ENCODE measurements at places on chromosomes 3 and 15.

DNA sequence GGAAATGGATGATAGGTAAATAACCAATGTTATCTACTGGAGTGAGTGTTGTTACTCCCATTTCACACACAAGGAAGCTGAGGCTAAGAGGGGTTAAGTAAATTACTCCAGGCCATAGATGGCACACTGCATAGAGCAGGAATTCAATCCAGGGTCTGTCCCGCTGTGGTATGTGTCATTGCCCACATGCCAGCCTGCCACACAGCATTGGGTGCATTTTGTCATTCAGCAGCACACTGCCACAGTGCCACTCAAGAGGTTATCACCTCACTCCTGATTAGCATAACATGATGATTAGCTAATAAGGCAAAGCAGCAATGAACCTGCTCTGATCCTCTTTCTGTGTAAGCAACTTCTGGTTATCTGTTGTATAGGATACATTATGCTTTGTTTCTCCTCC, 157.4 kb upstream of the CTNNB1 start:
- no peak for DNase-seq

DNA sequence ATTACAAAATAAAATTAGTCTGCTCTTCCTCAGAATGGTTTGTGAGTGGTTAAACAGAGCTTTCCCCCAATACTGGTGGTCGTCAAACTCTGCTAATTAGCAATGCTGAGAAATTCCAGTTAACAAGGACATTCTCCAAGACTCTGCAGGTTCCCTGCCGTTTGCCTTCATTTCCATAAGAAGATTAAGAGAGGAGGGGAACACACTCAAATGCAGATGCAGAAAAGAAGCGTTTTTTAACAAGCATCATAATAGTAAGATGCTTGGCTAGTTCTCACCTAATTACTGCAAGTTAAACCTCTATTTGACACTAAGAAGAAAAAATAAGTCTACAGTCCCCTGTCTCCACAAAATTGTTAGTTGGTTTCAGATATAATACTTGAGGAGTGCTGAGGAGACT, 3.7 kb upstream of the SOX2 start:
- DNase-seq = no peak

DNA sequence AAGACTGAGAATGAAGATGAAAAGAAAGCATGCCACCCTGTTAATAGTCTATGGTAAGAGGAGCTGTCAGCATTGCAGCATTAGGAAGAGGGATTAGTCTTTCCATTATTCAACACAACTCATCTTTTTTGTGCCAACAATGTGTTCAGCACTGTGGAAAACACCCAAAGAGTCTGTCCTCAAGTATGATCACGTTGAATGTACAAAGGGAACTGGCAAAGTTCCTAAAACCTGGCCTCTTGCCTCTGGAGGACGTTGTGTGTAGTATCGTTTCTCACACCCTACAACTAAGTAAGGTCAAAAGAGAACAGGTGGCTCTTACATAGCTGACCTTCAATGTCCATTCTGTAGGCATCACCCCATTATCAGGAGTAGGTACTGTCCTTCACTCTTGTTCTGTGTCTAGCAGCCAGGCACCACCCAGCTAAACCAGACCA, 147.9 kb upstream of the THBS1 start:
- DNase-seq = no peak

DNA sequence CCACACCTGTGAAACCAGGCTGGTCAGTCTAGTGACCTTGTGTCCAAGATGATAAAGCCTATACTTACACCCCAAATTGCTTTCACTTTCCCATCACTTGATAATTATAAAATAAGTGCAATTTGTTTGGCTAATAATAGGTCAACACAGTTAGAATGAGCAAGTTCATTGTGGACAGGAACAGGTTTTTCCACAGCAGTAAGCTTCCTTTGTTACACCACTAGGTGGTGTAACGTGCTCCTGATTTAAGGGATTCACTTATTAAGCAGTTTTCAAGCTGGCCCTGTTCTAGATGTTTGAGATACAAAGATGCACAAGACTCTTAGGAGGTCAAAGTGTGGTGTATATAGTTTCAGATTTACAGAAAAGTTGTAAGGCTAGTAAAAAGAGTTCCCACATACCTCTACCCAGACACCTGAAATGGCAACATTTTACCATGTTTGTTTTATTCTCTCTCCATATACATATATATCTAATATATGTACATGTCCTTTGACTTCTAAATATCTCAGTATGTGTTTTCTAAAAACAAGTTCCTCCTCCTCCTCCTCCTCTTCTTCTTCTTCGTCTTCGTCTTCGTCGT, 6.8 kb upstream of the MFSD1 start:
- DNase-seq = no peak

GRCh38 chr3:188299068-188299467, 145.1 kb downstream of the LPP start:
- no peak for DNase-seq

DNA sequence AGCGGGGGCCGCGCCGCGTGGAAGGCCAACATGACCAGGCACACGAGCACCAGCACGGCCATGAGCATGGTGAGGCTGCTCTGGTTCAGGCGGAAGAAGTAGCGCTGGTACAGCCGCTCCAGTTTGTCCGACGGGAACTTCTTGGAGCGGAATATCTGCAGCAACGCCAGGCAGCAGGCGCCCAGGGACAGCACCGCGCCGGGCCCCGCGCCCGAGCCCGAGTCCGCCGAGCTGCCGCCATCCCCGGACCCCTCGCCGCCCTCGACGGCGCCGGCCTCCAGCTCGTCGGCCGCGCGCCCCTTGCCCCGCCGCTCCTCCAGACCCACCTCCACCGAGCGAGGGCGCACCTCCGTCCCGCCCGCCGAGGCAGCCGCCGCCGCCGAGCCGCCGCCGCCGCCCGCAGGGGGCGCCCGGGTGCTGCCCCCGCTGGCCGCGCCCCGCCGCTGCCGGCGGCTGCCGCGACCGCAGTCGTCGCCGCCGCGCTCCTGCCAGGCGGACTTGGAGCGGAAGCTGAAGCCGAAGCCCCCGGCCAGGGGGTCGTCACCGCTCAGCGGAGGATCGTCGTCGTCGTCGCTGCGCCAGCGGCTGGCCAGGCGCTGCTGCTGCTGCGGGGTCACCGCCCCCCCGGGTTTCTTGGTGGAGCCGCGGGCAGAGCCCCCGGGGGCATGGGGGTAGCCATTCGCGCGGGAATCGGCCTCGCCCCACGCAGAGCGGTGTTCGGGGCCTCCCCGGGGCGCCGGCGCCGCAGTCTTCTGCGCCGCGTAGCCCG, 957 bp downstream of the ADCY5 start:
- DNase-seq = no peak

GRCh38 chr15:78222745-78223395, 11.5 kb downstream of the ACSBG1 start:
- no peak for DNase-seq

DNA sequence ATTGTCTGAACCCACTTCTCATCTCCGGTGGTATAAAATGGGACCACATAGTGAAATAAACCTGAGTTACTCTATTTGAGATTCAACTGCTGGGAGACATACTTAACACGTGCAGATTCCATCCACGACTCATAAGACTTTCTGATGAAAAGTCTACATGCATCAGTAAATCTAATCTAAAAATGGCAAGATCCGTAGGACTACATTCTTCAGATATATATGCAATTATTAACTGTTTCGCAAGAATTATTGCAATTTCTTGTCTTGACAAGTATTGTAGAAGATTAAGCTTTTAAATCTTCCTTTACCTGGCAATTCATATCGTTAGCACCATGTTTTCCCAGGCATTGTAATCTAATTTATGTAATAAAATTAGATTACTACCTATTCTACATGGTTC, 718.7 kb upstream of the CBLB start:
- DNase-seq = no peak

- DNase-seq = no peak
Measured at GRCh38 chr15:23118208-23118607, 18.4 kb downstream of the GOLGA6L1 start.

- no peak for DNase-seq
Measured at GRCh38 chr3:183966361-183966791, 51.3 kb downstream of the ABCC5 start.

DNA sequence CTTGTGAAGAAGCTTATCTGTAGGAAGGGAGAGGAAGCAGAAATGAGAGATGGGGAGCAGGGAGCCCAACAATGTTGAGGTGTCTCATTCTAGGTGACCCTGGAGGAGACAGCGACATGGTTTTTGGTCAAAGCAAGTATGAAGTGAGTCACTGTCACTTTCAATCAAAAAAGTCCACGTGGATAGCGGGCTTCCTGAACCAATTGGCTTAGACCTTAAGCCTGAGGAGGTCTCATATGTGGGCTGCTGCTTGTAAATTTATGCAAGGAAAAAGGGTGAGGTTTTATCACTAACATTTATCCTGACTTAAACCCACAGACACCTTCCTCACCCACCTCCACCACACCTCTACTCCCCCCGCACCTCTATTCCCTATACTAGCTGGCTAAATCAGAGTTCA, 22.7 kb downstream of the CLDN11 start:
- no peak for DNase-seq

DNA sequence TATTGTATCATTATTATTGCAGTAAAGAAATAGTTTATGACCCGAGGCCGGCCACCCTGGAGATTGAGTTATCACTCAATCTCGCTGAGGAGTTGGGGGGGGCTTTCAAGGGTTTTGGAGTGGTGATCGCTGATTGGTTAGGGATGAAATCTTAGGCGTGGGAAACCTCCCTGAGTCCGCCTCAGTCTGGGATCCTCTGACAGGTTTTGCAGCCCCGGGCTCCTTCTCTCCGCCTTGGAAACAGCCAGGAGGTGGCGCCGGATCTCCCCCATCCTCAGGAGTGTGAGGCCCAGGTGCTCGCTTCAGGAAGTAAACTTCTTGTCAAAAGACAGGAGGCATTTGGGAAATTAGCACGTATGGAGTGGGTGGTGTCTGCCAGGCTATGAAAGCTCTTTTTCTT, 41.1 kb upstream of the SEC61A1 start:
- peak; percentile 42 for DNase-seq

DNA sequence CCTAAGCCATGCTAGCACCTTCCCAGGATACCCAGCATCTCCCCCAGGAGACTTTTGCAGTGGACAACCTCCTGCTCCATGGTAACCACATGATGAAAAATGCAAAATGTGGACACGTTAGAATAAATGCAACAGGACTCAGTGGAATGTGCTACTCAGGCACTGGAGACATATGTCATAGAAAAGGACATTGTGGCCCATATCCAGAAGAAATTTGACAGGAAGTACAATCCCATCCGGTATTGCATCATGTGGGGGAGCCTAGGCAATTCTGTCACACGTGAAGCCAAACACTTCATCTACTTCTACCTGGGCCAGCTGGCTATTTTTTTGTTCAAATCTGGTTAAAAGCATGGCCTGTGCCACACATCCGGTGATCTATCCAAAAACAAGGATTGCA, 227.2 kb upstream of the GPR149 start:
- no peak for DNase-seq

DNA sequence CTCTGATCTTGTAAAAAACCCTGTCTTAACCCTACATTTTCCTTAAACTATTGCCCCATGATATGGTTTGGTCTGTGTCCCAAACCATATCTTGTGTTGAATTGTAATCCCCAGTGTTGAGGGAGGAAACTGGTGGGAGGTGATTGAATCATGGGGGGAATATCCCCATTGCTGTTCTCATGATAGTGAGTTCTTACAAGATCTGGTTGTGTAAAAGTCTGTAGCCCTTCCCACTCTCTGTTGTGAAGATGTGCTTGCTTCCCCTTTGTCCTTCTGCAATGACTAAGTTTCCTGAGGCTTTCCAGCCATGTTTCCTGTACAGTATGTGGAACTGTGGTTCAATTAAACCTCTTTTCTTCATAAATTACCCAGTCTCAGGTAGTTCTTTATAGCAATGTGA, 881.4 kb downstream of the DIPK2A start:
- no peak for DNase-seq

- DNase-seq = no peak
Measured at GRCh38 chr3:17645074-17645698, 97.2 kb downstream of the TBC1D5 start.

GRCh38 chr15:83655237-83655616, 1.3 kb downstream of the ADAMTSL3 start:
- no peak for DNase-seq

DNA sequence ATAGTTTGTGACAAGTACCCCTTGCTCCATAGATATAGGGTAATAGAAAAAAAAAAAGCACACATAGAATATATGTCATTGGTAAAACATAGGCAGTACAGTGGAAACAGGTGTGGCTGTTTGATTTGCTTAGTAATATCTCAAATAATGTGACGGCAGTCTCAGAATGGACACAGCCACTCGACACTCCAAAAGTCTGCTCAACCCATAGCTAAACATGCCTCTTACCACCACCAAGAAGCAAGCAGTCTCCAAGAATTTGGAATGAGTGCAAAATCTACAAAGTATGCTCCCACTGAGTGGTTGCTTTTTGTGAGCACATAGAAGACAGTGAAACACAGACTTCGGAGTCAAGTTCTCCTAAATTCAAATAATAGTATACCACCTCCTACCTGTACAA, 43.0 kb downstream of the RAB27A start:
- no peak for DNase-seq

GRCh38 chr3:187914231-187914630, 169.0 kb upstream of the BCL6 start:
- DNase-seq = no peak

DNA sequence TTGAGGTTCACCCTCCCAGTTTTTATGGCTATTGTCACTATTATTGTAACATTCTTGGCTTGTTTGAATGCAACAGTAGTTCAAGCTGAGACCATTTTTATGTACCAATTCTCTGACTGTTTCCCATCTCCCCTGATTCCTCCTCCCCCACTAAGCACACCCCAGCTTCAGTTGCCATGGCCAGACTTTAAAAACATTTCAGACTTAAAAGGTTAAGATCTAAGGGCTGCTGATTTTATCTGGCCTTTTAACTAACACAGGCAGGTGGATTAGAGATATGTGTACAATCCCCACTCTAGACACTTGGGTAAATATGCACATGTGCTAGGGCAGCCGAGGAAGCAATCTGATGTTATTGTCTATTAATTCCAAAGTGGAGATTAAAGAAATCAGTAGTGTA, 386.3 kb upstream of the NR2F2 start:
- no peak for DNase-seq

DNA sequence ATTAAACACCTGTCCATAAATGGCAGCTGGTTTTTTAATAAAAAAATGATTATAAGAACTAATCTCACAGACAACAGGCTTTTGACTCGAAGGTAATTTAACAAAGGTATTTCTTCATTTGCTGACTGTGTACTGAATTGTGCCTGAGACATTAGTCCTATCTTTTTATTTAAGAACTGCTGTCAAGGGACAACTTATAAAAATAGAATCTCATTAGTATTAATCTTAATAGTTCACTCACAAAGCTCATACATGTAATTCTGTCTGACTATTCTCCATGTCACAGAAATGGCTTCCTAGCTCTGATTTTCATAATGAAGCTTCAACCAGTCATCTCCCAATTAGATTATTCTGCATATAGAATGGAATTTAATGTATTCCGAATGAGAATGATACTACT, 276.9 kb upstream of the PDZRN3 start:
- DNase-seq = no peak

DNA sequence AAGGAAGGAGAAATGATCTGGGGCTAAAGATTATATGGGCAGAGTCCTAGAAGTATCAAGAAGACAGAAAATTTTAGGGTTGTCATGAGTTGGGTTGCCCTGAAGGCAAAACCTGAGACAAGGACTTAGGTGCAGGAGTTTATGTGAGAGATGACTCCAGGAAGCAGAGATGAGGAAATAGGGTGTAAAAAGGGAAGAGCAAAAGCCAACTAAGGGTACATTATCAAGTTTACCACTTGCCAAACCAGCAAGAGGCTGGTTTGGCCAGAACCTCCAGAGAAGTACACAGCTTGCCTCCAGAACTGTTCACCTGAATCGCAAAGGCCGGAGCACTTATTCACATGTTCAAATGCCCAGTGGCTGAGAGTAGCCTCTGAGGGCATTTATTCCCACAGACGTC, 116.7 kb downstream of the FHIT start:
- DNase-seq = no peak

GRCh38 chr3:160538895-160539294, 26.5 kb downstream of the KPNA4 start:
- DNase-seq = no peak
